ENCODE measurements at places on chromosomes 2 and 18.

GRCh38 chr18:76491473-76491775 is 3.6 kb downstream of the ZNF516 start:
- no peak for DNase-seq

- no peak for DNase-seq
These were observed 148.4 kb upstream of the RAB6C start for GRCh38 chr2:129831018-129831417.

GRCh38 chr18:48790869-48791635 is 159.7 kb downstream of the SMAD7 start:
- DNase-seq, result no peak

- DNase-seq, result no peak
These were observed 3.9 kb upstream of the C2orf72 start for GRCh38 chr2:231033147-231034132.

- DNase-seq, result no peak
These were observed 282.9 kb downstream of the PTGR3 start for GRCh38 chr18:74926051-74926450.

GRCh38 chr2:74966887-74967286 is 8.4 kb downstream of the POLE4 start:
- no peak for DNase-seq

DNA sequence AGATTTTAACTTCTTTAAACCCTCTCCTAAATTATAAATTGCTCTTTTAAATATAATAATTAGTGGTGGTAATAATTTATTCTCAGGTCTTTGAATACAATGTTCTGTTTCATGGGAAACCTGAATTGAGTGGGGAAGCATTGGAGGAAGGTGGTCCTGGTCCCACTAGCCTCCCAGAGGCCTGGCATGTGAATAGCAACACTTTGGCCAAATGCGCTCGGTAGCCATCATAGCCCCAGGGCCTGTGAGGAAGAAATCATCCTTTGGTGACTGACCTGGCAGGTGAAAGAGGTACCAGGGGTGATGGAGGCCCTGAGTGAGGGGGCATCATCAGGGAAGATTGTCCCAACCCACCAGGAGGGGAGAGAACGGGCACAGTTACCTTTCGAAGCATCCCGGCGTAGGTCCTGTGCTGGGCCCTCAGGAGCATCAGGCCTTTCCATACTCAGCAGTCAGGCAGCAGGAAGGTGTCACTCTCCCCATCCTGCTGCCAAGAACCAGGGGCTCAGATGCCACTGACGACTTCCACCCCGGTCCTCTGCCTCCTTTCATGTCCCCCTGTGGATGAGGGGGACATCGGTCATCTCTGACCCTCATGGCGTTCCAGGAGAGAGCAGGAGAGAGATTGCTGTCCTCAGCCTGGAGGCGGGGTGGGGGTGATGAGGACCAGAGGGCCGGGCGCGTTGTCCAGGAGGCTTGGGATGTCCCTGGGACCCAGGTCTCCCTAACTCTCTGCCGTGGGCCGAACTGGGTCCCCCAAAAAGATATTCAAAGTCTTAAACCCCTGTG is 78.6 kb upstream of the HPCAL1 start:
- DNase-seq, result no peak

DNA sequence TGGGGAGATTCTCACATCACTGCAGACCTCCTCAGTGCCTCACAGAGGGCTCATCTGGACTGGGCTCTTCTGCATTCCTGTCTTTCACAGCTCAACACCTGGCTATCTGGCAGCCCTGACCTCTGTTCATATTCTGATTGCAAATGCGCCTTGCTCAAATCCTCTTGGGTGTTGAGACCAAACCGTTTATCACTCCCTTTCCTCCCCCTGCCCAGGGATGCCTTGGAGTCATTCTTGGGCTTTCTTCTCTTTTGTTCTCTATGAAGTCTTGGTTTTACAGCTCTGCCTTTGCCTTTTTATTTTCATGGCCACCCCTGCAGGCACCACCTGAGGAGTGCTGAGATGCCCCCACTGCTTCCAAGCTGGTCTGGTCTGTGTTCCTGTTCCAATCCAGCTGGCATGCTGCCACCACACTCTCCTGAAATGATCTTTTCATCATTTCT is 26.3 kb downstream of the TUBB6 start:
- DNase-seq, result no peak

DNA sequence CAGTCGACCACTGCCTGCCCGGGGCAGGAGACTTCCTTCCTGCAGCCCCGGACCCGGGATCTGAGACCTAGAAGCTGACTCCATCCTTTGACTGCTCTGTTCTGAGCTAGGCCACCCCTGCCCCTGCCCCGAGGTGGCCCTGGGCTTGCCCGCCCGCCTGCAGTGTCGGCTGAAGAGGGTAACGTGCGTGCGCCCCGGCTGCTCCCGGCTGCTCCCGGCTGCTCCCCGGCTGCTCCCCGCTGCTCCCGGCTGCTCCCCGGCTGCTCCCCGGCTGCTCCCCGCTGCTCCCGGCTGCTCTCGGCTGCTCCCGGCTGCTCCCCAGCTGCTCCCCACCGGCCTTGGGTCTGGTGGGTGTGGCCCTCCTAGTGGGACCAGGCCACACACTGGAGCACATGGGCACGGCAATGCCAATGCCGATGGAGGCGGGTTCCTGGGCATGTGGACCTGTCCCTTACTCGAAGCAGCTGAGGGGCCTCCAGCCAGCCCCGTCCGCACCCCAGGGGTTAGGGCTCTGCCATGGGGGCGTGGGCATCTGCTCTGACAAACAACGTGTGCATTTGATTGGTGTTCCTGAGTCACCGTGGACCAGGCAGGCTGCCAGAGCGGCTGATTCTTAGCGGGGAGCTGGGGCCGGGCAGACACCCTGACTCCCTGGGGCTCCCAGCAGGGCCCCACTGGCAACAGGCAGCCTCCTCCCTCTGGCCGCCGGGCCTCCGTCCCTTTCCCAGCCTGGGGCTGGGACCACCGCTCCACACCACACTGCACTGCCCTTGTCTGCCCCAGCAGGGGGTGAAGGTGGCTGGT is 2.0 kb upstream of the GAL3ST2 start:
- no peak for DNase-seq

GRCh38 chr18:12313530-12314245 is 5.6 kb downstream of the TUBB6 start:
- no peak for DNase-seq
